ENCODE measurements at places on chromosomes 5 and 9. TPM values are rescaled to one million over a fixed set of nuclear protein-coding genes. Genes with fewer than 3 reads are reported as not detected.

DNA sequence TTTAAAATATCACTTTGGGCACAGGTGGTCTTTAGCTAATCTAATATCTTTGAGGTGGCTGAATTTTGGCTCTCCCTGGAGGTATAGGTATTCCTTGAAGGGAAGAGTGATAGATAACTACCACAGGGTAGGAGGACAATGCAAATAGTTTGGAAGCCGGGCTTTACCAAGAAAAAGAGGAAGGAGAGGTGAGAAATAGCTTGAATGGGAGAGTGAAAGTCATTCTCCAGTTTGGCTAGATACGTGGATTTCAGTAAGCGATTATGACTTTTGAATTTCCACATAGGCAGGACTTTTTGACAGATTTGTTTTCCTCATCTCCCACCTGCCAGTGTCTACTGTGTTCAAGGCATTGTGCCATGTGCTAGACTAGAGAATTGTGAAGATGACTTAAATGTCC is 45.5 kb downstream of the RASA1 start:
- DNase-seq: no peak

DNA sequence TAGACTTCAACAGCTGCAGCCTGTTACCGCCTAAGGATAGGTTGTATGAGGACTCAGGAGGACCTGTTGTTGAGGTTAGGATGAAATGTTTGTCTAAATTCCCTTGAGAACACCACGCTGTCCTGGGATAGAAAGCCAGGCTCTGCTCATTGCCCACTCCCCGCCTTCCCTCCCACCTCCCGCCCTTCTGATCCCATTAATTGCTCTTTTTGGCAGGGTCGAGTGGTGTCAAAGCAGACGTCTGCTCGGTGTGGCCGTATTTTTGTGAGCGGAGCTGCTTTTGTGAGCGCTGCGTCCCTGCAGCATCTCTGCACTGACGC is 62.3 kb downstream of the SPATA31C2 start:
- DNase-seq: no peak

- DNase-seq: no peak
Observed at GRCh38 chr5:78738693-78739300, 90.2 kb upstream of the LHFPL2 start.

Gene THOC3
- total RNA-seq: 21.6 TPM

GRCh38 chr5:7754997-7755596 is 95.8 kb downstream of the CFAP90 start:
- peak; percentile 68 for DNase-seq

GRCh38 chr9:133833388-133834025 is 95.4 kb upstream of the SARDH start:
- DNase-seq: no peak

- DNase-seq: no peak
Observed at GRCh38 chr9:112145886-112146285, 29.2 kb downstream of the SUSD1 start.

DNA sequence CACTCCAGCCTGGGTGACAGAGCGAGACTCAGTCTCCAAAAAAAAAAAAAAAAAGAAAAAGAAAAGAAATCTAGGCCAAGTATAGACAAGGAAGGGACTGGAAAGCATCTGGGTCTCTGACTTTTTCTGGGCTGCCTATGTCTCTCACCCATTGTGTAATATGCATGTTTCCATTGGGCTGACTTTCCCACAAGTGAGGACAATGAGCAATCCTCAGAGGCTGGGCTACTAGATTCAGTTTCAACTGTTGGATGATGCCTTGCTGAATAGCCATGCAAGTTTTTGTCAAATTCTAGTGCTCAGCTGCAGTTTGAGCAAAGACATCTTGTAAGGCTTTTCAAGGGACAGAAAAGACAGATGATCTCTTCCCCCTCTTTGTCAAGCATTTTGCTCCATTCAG is 82.1 kb downstream of the PHAX start:
- DNase-seq: no peak

DNA sequence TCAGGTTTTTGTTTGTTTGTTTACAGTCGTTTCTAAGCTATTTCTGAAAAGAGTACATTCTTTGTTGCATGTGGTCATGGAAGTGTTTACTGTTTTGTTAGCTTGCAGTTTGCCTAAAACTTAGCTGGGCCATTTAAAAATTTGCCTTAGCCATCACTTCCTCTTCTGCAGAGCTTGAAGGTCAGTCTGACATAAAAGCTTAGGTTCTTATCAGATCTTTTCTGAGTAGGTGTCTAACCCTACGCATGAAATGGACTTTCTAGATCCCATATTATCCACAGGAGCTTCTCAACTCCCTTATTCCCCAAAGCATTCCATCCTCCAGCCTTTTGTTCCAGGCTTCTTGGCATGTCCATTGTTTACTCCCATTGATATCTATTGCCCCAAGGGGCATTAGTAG is 90.3 kb downstream of the AP3B1 start:
- DNase-seq: no peak

Gene LHX6
- 8.1 TPM for total RNA-seq

Gene ARSI
- 3.5 TPM for total RNA-seq

Gene DMRT2
- total RNA-seq: 0.86 TPM

DNA sequence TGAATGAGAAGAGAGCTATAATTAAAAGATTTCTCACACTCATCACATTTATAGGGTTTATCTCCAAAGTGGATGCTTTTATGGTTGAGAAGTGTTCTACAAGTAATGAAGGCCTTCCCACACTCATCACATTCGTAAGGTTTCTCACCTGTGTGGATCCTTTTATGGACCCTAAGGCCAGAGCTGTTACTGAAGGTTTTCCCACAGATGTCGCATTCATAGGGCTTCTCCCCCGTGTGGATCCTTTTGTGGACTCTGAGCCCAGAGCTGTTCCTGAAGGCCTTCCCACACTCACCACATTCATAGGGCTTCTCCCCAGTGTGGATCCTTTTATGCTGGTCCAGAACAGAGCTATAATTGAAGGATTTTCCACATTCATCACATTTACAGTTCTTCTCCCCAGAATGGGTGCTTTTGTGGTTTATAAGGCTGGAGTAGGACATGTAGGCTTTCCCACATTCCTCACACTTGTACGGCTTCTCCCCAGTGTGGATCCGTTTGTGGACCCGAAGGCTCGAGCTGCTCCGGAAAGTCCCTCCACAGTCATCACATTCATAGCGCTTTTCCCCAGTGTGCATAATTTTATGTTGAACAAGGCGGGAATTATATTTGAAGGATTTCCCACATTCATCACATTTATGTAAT is 10.5 kb downstream of the ZFP62 start:
- no peak for DNase-seq

DNA sequence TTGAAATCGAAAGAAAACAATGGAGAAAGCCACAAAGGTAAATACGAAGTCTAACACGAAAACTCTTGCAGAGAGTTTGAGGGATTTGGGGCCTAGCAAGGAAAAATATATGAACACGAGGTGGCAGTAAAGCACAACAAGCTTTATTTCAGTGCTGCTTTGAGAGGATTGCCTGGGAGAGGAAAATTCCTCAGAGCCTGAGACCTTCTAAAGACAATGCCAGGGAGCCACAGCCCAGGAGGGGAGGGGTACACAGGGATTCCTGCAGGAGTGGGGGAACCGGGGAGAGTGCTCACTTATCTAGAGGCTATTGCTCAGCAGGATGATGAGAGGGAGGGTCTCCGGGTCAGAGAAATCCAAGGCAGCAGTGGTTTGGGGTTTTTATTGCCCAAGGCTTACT is 134.9 kb upstream of the ADCY2 start:
- DNase-seq: no peak

Gene CHSY3
- 4.7 TPM for total RNA-seq

DNA sequence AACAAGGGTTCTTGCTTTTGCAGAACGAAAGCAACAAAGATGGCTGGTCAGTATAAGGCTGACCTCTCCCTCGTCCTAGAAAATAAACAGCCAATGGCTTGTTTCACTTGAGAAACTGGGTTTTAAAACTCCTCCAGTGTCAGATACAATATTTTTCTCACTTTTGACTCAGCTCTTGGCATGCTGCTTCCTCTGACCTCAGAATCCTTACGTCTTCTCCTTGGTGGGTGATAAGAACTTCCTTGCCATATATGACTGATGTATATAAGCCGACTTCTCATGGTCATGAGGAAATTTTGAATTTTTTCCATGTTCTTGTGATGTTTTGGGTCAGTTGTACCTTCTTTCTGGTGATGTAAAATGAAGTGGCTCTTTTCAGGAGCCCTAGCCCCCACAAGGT is 3.8 kb downstream of the ZNF618 start:
- no peak for DNase-seq

Gene ADAMTS19
- total RNA-seq: not detected

- no peak for DNase-seq
Observed at GRCh38 chr9:32722704-32723103, 60.6 kb upstream of the TMEM215 start.

DNA sequence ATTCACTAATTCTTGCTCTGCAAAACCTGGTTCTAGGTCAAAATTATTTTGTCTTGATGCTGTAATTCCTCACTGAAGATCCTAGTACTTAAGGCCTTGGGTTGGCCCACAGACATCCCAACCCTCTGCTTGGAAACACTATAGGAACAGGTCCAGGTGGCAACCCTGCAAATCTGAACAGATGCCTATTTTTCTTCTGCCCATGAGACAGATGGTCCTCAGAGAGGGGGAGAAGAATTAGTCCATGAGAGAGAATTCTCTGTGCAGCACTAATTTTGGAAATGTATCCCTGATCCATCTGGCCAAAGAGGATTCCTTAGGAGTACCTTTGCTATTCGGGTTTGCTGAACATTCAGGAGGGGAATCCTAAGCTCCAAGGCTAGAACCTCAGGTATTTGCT is 156.3 kb downstream of the ELAVL2 start:
- no peak for DNase-seq

DNA sequence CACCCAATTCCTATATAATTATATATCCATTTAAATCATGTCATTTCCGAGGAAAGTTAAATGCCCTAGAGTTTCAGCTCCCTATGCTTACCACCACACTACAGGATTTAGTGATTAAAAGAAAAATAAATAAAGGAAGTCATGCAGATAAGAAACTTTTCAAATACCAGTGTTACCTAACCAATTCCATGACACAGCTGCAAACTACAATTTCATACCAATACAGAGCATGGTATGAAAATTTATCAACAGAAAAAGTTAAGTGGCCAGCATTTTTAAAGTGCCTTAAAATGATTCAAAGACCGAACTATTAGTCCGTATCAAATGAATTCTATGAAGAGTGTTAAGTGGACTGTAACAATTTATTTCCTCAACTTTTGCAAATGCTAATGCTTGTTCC is 35.9 kb downstream of the CEP120 start:
- no peak for DNase-seq

GRCh38 chr9:137708590-137709284 is 89.9 kb downstream of the EHMT1 start:
- no peak for DNase-seq

Gene PDE8B
- 5.3 TPM for total RNA-seq

- DNase-seq: no peak
Observed at GRCh38 chr5:74638544-74638969, 2.0 kb downstream of the ENC1 start.
